HCT116 (cell line): ENCODE measurements at places on chromosomes 11 and 22.

DNA sequence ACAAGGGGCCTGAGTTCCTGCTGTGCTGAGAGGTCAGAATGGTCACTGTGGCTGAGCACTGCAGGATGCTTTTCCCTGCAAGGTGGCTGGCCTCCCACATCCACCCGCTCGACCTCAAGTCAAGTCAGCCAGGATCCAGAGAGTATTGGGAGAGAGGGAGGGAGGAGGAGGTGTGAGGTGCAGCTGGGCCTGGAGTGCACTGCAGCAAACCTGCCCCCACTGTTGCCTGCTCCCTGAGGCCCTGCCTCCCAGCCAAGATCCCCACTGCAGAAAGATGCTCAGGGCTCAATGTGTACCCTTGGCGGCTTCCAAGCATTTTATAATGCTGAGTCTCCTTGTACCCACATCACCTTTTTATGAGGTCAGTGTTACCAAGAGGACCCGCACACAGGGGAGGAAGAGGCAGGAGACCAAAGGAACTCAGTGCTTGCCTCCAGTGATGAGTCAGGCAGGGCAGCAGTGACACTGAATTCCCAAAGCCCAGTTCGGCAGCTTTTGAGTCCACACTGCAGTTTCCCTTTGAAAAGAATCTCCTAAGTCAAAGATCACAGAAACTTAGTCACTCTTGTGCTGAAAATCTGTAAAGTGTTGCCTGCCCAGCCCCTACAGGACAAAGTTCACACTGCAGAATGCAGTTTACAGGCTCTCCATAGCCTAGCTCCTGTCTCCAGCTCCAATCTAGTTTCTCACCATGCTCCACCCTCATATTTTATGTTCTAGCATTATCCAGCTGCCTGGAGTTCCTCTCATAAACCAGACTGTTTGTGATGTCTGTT lies 3.1 kb downstream of the ENDOD1 start:
- DNase-seq: no peak

DNA sequence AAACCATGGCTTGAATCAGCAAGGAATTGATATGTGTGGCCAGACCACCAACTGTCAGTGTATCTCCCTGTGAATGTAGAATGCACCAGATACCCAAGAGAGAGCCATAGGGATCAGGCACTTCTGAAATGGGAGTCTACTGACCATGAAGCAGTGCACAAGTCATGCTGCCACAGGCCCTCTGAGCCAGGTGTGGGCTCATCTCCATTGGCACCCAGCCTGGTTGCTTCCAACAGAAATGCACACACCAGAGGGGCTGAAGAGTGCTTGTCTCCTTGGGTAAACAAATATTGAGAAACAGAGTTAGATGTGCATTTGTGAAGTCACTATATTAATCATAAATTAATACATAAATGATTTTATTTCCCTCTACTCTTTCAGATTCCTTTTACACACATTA lies 28.4 kb upstream of the PANX1 start:
- DNase-seq: no peak

GRCh38 chr22:31253949-31254348 lies 38.3 kb downstream of the PIK3IP1 start:
- DNase-seq: no peak

DNA sequence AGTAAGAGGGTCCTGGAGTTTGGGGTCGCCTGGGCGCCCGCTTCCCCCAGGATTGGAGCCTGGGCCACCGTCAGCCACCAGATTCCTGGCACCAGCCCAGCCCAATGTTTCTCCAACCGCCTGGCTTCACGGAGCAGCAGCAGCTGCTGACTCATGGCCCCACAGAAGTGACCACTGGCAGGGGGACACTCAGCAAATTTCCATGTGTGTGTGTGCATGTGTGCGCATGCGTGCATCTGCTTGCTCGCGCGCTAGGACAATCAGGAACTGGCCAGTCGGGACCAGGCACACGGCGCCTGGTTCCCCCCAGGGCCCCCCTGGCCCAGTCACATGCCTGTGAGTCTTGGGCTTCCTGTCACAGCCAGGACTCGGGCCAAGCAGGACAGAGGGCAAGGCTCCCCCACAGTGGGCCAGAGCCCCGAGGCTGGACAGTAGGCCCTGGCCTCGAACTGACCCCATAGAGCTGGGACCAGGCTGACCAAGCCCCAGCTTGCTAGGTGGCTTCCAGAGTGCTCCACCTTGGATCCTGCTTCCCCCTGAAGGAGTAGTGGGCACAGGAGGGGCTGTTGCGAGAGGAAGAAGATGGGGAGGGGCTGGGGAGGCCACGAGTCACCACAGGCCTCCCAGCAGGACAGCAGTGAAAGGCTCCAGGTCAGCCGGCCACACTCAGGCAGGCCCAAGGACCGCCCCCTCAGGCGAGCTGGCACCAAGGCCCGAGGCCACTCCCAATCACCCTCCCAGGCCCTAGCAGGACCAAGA lies 3.2 kb downstream of the CTSD start:
- no peak for DNase-seq

GRCh38 chr11:1953489-1954266 lies 6.5 kb downstream of the MRPL23 start:
- no peak for DNase-seq
